Fibroblast of upper back skin (primary cell): ENCODE measurements at places on chromosomes 6 and 20.

DNA sequence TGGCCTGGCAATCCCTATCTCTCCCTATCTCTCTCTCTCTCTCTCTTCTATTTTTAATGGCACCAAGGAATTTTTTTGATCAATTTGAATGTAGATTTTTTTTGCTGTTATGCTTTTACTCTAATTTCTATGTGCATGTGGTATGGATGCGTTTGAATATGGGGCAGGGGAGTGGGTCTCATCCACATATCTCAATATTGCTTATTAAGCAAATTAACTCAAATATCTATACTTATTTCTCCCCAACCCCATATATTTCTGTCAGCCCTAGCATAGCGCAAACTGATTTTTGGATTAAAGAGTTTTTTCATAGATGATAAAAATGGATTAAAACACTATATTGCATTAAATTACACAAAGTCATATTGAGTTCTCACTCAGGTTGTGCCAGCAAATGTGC is 210.2 kb downstream of the KHDRBS2 start:
- no peak for DNase-seq

GRCh38 chr6:34490390-34491090 is 24.7 kb downstream of the PACSIN1 start:
- no peak for DNase-seq

DNA sequence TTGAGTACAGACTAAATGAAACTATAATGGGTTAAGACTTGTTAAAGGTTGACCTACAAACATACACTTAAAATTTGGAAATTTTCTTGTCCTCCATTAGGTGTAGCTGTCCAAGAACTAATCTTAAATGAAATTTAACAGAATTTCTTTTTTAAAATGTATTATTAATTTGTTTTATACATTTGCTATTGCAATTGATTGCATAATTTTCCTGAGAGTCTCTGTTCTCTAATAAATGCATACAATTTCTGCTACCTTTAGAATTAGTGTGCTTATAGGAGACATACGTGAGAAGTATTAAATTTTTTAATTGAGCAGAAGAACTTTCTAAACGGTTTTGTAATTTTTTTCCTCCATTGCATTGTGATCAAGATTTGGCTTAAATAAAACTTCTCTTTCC is 1.5 kb downstream of the FAM135A start:
- DNase-seq, result no peak

DNA sequence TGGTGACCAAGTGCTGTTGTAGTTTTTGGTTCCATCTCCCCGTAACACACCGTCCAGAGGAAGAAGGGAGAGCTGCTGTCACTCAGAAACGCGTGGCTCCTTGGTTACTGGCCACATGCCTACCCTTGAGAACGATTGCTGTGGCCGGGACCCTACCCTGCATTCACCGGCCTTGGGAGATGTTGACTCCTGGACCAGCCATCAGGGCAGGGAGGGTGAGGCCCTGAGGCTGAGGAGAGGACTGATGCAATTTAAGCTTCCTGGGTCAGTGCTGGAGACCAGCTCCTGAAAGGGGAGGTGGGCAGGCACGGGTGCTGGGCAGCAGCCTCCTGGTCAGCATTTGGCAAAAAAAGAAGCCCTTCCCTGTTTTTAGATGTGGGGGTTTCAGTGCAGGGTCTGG is 31.5 kb downstream of the ERMARD start:
- no peak for DNase-seq

DNA sequence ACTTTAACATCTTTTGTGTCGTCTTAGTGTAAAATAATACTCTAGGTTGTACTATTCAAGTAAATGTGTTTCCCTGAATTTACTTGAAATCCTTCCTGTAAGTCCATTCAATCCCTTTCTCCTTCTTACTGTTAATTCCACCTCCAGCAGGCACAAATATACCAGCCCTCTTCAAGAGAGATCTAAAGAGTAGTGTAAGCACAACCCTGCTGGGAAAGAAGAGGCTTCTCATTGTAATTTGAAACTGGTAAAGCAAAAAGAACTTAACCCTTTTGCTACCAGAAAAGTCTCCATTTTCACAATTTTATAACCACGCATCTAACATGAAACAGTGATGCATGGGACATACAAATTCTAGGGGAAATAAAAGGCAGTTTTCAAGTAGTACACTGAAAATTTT is at the start of gene BMP5:
Gene BMP5 (minus strand): TSS at position 191 of the 400 bp plus-strand sequence. CDS start 725 bp downstream, outside the sequence.
- no peak for DNase-seq

DNA sequence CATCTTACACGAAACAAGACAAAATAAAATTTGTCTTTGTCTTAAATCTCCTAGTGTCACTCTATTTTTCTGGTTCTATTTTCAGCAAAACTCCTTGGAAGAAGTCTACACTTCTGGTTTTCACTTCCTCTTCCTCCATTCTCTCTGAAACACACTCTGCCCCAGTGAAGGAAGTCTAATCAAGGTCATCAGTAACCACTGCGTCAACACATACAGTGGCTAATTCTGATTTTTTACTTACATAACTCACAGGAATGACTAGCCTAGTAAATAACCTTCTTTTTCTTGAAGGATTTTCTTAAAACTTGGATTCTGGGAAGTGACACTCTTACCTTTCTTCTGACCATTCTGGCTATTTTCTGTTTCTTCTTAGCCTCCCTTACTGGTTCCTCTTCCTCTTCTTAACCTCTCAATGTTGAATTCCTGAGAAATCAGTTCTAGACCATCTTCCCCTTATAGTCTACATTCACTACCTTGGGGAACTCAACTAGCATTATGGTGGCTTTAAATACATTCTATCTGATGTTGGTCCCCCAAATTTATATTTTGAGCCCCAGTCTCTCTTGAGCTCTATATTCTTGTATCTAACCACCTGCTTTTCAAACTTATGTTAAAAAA is 37.5 kb downstream of the AIG1 start:
- DNase-seq, result no peak

GRCh38 chr20:19072988-19073387 is 139.5 kb upstream of the SLC24A3 start:
- DNase-seq, result no peak
